ENCODE measurements at places on chromosomes 13 and 19.

DNA sequence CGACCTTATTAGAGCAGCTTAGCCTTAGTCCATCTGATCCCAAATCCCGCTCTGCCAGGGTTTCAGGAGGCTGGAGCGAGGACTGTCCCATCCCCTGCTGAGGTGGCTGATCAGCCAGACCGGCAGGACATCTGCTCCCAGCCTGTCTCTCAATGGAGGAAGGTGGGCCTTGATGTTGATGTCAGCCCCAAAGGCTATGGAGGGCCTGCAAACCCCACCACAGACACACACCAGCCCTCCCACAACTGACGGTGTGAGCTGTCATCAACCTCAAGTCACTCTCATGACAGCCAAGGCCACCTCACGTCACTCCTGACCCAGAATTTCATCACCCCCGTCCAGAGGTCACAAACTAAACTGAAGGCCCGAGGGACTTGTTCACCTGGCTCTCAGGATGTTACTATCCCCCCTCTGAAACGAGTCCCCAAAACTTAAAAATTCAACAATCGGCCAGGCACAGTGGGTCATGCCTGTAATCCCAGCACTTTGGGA is 25.5 kb downstream of the RHPN2 start:
- DNase-seq: no peak

DNA sequence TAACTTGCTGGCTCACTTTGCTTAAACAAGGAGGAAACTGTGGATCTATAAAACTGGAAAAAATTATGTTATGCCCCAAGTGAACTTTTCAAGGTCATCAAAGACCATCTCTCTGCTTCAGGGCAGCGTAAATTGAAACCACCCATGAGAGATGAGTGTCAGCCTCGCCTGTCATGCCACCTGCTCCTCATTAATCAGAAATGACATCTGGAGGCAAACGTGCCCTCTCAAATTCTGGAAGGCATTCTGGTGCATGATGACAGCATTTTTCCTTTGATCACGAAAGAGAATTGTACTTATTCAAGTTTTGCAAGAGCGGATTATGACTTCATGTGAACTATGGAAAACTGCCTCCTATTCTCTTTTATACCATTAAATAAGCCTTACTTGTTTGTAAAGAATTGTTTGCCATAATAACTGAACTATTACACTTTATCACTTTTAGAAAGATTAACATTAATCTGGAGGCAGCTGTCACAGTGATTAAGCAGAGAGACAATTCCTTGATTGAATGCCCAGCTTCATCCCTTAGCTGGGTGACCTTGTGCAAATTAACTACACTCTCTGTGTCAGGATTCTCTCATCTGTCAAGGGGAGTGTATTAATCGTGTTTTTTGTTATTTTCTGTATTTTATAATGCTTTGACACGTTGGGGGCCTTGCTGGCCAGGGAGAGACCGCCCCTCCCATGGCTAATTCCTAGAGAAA is 17.0 kb upstream of the SACS start:
- no peak for DNase-seq

GRCh38 chr13:30049692-30050091 is 199.3 kb upstream of the UBL3 start:
- DNase-seq: no peak

DNA sequence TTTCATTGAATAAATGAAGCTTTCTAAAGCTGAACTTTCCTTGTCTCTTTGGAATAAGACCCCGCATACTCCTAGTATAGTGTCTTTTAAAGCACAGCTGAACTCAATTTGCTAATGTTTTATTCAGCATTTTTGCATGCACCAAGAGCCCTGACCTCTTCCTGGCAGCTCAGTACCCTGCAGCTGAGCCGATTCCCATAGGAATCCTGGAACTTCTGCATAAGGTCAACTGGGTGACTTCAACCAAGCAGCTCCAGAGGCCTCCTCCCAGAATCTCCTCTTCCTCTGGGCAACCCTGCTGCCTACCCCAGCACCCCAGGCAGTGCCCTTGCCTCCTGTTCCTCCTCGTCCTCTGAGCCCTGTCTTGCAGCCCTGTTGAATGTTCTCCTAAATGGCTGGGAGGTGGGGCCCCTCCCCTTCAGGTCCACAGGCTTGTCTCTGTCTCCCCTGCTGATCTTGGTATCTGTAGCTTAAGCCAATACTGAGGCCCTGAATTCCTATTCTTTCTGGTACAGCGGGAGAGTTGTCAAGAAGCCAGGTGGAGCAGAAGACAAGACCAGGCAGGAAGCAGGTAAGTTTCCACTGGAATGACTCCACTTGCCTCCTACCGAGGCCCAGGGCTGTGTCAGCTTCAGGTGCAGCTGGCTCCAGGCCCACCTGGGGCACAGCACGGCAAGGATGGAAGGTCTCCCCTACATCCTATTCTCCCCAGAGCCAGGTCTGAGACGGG is 23.6 kb upstream of the CCDC124 start:
- no peak for DNase-seq

DNA sequence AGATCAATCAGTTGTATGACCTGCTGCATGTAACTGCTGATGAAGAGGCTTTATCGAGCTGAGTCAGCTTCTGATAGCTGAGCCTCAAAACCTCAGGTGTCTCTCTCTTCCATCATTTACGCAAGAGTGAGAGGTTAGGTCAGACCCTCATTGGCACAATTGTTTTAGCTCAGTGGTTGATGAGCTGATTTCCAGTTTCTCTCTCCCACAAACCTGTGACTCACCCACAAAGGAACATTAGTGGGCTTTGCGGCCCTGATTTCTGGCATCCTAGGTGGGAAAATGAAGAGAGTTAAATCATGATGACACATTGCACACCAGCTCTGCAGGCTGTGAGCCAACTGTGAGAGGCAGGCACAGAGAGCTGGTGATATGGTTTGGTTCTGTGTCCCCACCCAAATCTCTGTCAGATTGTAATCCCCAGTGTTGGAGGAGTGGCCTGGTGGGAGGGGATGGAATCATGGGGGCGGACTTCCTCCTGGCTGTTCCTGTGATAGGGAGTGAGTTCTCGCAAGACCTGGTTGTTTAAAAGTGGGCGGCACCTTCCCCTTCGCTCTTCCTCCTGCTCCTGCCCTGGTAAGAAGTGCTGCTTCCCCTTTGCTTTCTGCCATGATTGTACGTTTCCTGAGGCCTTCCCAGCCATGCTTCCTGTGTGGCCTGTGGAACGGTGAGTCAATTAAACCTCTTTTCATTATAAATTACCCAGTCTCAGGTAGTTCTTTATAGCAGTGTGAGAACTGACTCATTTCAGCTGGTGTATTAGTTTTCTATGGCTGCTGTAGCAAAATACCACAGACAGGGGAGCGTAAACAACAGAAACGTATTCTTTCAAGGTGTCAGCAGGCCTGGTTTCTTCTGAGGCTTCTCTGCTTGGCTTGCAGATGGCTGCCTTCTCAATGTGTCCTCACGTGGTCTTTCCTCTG is 33.5 kb upstream of the TMTC4 start:
- DNase-seq: peak; percentile 27

- DNase-seq: peak; percentile 10
Observed at GRCh38 chr19:4233282-4233853, 4.0 kb downstream of the EBI3 start.

GRCh38 chr13:101149735-101150384 is 266.4 kb downstream of the NALCN start:
- no peak for DNase-seq

- DNase-seq: no peak
Observed at GRCh38 chr19:52566121-52566520, 4.0 kb upstream of the ZNF701 start.

DNA sequence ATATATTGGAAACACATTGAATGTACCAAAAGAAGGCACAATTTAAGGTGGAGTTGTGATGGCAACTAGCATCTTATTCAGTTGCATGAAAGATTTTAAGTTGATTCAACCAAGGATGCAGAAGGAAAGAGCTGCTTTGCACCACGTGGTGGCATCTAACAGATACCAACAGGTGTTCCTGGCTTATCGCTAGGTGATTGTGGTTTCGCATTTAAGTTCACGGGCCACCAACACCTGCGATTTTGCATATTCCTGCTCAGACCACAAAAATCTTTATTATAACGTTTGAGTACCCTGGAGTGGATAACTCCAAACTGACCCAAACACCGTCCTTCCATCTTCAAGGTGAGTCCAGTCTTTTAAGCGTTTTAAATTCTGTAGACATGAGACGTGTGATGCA is 45.3 kb downstream of the RGCC start:
- DNase-seq: no peak

DNA sequence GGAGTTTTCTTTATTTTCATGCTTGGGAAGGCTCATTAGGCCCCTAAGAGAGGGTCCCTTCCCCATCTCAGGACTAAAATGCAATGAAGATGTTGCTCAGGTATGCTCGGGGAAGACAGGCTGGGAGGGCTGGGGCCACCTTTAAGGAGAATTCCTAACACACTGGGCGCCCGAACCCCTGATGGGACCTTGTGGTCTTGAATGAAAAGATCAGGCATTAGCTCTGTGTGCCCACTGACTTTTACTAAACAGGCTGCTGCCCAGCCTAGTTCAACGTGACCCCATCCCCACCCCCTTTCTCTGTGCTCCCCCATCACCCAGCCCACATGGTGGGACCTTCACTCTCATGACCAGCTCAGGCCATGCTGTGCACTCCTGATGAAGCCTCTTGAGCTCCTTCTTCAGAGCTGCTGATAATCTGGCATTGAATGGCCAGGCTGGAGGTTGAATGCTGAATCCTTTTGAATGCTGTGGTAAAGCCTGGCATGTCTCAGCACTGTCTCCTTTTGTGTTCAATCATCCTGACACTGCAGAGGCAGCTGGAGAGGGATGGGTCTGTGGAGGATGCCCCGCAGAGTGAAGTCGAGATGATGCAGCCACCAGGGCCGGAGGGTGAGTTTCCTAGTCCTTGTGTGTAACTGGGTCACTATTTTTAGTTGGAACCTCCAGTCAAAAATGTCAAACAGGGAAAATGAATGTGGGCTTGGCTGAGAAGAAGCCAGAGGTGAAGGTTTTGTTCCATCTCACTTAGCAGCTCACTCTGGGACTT is 209.1 kb downstream of the UQCRFS1 start:
- DNase-seq: no peak

All from GDM1 (cell line).